ENCODE measurements at places on chromosomes 16 and 17.
A peak's percentile ranks its signal among the peaks of the same experiment; 100 is the strongest.

GRCh38 chr16:30407102-30407803 is at the start of gene ZNF771:
TSS of gene ZNF771 (plus strand) at chr16:30407606. CDS start at chr16:30408054, 448 bp downstream.
- DNase-seq: peak; percentile 90

- DNase-seq: no peak
Measured at GRCh38 chr17:82036634-82037091, 834 bp downstream of the DCXR start.

- DNase-seq: no peak
Measured at GRCh38 chr16:65754820-65755691, 611.4 kb upstream of the CDH5 start.

- no peak for DNase-seq
Measured at GRCh38 chr16:86555704-86556075, 655 bp upstream of the MTHFSD start.

DNA sequence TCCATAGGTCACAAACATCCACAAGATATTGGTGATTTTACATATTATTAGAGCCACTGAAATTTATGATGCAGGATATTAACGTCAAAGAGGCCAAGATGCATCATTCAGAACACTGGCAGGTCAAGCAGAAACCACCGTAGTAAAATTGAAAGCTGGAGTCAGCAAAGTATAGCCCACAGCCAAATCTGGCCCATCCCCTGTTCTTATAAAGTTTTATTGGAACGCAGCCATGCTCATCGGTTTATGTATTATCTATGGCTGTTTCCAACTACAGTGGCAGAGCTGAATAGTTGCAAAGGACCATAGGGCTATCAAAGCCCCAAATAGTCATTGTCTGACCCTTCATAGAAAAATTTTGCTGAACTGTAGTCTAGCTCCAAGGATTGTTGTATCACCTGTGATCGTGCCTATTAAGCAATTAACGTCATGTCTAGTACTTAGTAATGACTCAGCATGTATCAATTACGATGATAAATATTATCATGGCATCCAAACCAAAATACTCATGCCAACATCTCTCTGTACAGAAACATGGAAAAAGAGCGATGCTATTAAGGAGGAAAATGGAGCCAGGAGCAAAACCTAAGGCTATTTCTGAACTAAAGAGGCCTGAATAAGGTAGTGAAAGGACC is 165.6 kb downstream of the IRX3 start:
- DNase-seq: no peak

- DNase-seq: no peak
Measured at GRCh38 chr17:2095536-2095910, 40.6 kb downstream of the HIC1 start.

Data from amygdala (tissue), 56 donors.